ENCODE measurements at places on chromosomes 12 and 14.

GRCh38 chr12:77384941-77385340 lies 319.6 kb upstream of the E2F7 start:
- DNase-seq = no peak

GRCh38 chr12:32400114-32400672 lies 835 bp downstream of the FGD4 start:
- DNase-seq = no peak

DNA sequence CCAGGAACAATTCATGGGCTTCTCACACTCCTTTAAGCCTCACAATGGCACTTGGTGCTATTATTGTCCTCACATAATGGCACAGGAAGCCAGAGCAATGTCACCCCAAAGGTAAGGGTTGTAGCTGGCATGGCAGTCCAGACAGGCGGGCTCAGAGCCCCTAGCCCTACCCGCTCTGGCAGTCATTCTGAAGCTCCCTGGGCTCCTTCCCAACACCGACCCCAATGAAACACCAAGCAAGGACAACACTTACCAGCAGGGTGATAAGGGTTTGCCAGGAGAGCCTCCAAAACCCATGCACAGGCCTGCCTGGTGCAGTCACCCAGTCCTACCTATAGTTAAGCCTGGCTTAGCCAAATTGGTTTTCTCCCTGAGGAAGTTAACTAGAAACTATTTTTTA lies 30.8 kb downstream of the MAX start:
- no peak for DNase-seq

DNA sequence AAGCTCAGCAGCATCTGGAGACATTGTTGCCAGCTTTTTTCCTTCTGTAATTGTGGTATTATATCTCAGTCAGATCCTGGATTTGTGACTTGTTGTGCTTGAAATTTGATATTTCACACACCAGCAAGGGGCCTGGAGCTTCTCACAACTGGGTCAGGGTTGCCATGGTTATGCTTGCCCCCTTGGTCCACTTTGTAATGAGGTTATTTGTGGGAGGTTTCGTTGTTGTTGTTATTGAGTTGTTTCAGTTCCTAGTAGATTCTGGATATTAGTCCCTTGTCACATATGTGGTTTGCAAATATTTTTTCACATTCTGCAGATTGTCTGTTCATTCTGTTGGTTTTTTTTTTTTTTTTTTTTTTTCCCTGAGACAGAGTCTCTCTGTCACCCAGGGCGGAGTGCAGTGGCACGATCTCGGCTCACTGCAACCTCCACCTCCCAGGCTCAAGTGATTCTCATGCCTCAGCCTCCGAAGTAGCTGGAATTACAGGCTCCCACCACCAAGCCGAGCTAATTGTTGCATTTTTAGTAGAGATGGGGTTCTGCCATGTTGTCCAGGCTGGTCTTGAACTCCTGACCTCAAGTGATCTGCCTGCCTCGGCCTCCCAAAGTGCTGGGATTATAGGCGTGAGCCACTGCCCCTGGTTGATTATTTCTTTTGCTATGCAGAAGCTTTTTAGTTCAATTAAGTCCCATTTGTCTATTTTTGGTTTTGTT lies 80.6 kb upstream of the ETV6 start:
- DNase-seq = no peak

DNA sequence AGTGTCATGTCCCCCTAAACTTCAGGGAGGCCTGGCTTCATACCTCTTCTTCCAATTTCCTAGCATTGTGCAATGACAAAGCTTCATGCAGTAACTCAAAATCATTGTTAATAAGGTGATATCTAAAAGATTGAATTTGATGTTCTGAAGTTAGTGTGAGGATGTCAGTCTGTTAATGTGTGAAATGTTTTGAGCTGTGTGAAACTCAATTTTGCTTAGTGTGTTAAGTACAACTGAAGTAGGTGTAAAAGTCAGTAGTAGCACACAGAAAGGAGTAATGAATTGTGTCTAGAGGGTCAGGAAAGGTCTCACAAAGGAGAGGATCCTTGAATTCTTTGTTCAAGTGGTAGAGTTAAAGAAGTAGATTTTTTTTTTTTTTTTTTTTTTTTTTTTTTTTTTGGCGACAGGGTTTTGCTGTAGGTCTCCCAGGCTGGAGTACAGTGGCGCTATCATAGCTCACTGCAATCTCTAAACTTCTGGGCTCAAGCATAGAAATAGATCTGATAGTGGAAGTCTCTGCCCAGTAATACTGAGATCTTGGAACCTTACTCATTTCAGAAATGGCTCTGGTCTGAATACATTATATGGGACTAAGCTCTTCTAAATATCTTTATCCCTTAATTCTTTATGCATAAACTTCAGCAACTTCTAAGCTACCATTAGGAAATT lies 63.9 kb downstream of the FUT8 start:
- DNase-seq = no peak

GRCh38 chr12:89906824-89907223 lies 198.2 kb upstream of the ATP2B1 start:
- DNase-seq = peak; percentile 24

DNA sequence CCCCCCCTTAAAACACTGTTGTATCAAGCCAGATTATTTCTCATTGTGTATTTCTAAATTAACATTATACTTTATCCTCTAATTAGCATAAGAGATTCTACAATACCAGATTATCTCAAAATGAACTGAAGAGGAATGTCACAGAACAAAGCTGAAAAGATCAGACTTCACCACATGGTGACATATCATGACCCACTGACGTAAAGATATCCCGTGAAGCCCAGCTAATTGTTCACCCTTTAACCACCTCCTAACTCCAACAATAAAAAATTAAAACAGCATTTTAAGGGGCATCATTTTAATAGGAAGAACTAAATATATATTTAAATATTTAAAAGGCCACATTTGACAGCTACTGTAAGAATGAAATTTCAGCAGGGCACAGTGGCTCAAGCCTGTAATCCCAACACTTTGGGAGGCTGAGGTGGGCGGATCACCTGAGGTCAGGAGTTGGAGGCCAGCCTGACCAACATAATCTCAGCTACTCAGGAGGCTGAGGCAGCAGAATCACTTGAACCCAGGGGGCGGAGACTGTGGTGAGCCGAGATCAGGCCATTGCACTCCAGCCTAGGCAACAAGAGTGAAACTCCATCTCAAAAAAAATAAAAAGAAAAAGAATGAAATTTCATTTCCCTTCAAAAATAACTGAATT lies 29.0 kb downstream of the CDK17 start:
- DNase-seq = no peak
